ENCODE measurements at places on chromosomes 5 and 9. TPM values are rescaled to one million over a fixed set of nuclear protein-coding genes. Genes with fewer than 3 reads are reported as not detected.

DNA sequence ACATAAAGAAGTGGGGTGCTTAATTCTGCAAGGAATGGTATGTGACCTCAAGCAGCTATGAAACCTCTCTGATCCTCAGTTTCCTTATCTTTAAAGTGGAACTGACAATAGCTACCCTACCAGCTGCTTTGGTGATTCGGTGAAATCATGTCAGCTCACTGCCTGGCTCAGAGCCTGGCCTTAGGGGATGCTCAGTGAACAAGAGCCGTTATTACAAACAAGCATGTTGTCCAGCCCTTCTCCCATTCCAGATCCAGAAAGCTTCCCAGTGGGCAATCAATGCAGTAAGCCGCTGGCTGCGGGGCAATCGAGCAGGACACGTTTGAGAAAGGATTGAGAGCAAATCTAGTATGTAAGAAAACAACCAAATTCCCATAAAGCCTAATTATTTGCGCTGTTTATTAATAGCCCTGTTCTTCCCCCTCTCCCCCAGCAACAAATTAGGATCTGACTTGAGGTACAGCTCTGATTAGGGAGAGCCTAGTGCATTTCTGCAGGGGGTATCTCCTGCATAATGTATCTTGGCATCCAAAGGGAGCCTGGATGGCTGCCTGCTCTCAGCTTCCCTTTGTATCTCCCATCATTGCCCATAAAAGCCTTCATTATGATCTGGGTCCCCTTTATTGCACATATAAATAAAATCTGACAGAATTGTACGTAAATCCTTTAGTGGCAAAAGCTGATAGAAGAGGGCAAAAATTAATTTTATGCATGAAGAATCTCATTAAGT, 371.4 kb downstream of the TMEM232 start:
- DNase-seq: no peak
- no peaks in the 10 kb centered on the region for H3K36me3 ChIP-seq
- H3K27ac ChIP-seq: no peak overlapping the region
- peaks cover 14% of the 10 kb centered on the region for H3K4me1 ChIP-seq

DNA sequence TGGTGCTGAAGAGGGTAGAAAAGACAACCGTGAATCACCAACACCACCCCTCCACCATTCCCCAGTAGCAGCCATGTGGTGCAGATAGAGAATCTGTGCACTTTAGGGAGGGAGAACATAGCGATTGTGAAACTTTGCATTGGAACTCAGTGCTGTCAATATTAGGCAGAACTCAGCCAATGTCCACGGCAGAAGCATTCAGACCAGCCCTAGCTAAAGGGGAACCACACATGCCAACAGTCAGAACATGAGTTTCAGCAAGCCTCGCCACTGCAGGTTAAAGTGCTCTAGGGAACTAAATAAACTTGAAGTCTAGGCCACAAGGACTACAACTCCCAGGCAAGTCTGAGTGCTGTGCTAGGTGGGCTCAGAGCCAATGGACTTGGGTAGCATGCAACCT, 38.5 kb upstream of the DEPDC1B start:
- H3K36me3 ChIP-seq: no peaks in the 10 kb centered on the region
- H3K4me1 ChIP-seq: no peaks in the 10 kb centered on the region
- H3K27me3 ChIP-seq: no peaks in the 10 kb centered on the region
- no peak overlapping the region for H3K27ac ChIP-seq

Gene NKD2
- total RNA-seq: 4.2 TPM

Gene PCDHGB5
- total RNA-seq: 7.8 TPM

- no peak overlapping the region for H3K27ac ChIP-seq
- H3K36me3 ChIP-seq: no peaks in the 10 kb centered on the region
- DNase-seq: no peak
- peaks cover 5% of the 10 kb centered on the region for H3K4me1 ChIP-seq
- H3K4me3 ChIP-seq: no peak overlapping the region
These were observed 131.6 kb upstream of the PTGER4 start for GRCh38 chr5:40547994-40548575.

- DNase-seq: no peak
- no peak overlapping the region for H3K27ac ChIP-seq
- no peaks in the 10 kb centered on the region for H3K4me1 ChIP-seq
- no peaks in the 10 kb centered on the region for H3K27me3 ChIP-seq
- H3K36me3 ChIP-seq: no peaks in the 10 kb centered on the region
- no peak overlapping the region for H3K4me3 ChIP-seq
These were observed 22.9 kb upstream of the DENND1A start for GRCh38 chr9:123952641-123953495.

Gene ABO
- 3.9 TPM for total RNA-seq

Gene ARL14EPL
- total RNA-seq: not detected

DNA sequence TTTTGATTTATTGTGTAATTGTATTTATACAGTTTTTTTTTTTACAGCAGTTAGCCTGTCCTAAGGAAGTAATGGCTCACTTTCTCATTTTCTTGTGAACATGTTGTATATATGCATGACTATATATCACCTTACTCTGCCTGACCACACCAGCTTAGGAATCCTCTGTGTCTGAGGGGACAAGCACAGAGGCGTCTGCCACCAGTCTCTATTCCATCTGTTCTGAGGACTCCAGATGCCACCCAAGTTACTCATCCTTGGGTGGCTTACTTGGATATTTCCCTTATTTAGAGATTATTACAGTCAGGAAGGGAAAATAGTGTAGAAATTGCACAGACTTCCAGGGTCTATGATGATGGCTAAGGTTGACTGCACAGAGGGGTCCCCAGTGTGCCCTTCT, 256.3 kb upstream of the C9orf72 start:
- no peak overlapping the region for H3K27ac ChIP-seq
- no peaks in the 10 kb centered on the region for H3K27me3 ChIP-seq
- no peaks in the 10 kb centered on the region for H3K36me3 ChIP-seq
- H3K4me1 ChIP-seq: no peaks in the 10 kb centered on the region
- no peak overlapping the region for H3K4me3 ChIP-seq

Gene LCN2
- 24.6 TPM for total RNA-seq

GRCh38 chr5:160660132-160660531, 191.9 kb downstream of the ATP10B start:
- no peak overlapping the region for H3K4me3 ChIP-seq
- H3K27me3 ChIP-seq: no peaks in the 10 kb centered on the region
- H3K36me3 ChIP-seq: no peaks in the 10 kb centered on the region
- peaks cover 28% of the 10 kb centered on the region for H3K4me1 ChIP-seq
- DNase-seq: no peak

- H3K27me3 ChIP-seq: no peaks in the 10 kb centered on the region
- H3K4me1 ChIP-seq: no peaks in the 10 kb centered on the region
- no peak for DNase-seq
- H3K4me3 ChIP-seq: no peak overlapping the region
- no peak overlapping the region for H3K27ac ChIP-seq
These were observed 1012.6 kb downstream of the EFNA5 start for GRCh38 chr5:106658150-106658549.

DNA sequence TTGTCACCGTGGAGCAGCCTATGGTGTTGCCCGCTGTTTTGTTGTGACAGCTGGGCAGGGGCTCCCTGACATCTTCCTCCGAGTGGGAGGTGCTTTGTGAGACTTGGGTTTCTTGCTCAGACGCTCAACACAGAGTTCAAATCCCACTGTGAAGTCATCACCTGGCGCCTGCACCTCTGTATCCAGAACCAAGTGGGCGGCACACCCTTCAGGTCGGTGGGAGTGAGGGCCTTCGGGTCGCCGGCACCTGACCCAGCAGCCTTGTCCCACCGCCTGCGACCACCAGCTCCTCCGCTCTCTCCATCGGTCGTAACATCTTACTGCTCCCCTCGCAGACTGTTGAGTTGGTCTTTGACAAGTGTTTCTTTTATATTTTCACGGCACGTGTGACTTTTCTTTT, 37.6 kb upstream of the EXOC3 start:
- no peak for DNase-seq
- H3K27me3 ChIP-seq: no peaks in the 10 kb centered on the region
- H3K36me3 ChIP-seq: no peaks in the 10 kb centered on the region
- H3K4me1 ChIP-seq: peaks cover 2% of the 10 kb centered on the region

DNA sequence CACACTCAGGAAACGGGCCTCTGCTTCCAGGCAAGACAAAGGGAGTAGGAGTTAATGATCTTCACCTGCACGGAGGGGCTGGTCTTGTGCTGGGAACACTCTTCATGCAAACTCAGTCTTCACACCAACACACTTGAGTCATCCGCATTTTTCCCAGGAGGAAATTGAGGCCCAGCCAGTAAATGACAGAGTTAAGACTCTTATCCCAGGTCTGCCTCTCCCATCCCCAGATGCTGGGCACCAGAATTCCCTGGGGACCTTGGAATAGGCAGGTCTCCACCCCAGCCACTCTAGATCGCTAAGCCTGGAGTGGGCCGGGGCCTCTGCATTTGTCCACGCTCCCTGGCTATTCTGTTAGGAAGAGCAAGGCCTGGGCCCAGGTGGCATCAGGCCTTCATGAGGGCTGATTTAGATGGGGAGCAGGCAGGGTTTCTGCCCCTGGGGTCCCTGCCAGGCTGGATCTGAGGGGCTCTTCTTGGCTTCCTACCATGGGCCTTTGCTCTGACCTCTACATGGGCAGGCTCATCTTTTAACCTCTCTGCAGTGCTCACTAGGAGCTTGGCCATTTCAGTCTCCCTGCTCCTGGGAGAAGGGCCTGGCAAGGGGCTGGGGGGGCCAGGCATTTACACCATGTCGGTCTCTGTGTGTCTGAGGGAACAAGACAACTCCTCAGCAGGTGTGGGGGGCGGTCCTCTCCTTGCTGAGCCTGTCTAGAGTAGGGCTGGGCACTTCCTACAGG, 77.3 kb downstream of the AMBP start:
- no peaks in the 10 kb centered on the region for H3K27me3 ChIP-seq
- no peaks in the 10 kb centered on the region for H3K36me3 ChIP-seq
- no peaks in the 10 kb centered on the region for H3K4me1 ChIP-seq
- H3K27ac ChIP-seq: no peak overlapping the region

DNA sequence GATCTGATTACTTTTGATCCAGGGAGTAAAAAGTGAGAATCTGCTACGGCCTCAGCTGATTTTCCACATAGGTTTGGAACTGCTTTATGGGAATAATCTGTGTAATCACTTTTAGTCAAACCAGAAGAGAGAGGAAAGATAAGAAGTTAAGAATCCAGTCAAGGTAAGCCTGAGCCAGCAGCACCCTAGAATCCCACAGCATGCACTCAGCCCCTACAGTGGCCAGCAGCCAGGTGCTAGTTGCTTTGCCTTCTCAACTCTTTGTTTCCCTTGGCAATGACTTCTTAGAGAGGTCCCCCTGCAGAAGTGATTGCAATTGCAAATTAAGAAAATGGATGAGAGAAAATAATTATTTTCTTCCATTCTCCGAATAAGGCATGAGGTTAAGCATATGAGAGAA, 59.7 kb upstream of the TMED7 start:
- H3K27me3 ChIP-seq: no peaks in the 10 kb centered on the region
- H3K4me1 ChIP-seq: no peaks in the 10 kb centered on the region
- no peak overlapping the region for H3K27ac ChIP-seq
- no peaks in the 10 kb centered on the region for H3K36me3 ChIP-seq

GRCh38 chr9:90309809-90310520, 332.7 kb downstream of the DIRAS2 start:
- H3K4me3 ChIP-seq: no peak overlapping the region
- H3K36me3 ChIP-seq: no peaks in the 10 kb centered on the region
- H3K27ac ChIP-seq: no peak overlapping the region

DNA sequence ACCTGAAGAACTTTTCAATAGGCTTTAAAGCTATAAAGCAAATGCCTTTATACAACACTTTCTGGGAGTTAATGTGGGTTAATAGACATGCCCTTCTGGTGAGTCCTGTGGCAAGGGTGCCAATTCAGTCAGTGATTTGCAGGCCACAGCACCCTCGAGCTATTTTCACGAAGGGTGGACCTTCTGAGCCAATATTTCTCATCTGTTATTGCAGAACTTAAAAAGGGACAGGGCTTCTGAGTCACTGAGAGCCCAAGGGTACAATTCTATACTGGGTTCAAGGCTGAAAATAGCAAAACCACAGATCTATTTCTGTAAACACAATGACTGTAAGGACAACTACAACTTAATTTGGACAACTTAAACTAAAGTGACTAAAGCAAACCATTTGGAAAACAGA, 92.8 kb downstream of the GABRG2 start:
- H3K27me3 ChIP-seq: no peaks in the 10 kb centered on the region
- H3K36me3 ChIP-seq: no peaks in the 10 kb centered on the region
- DNase-seq: no peak
- no peak overlapping the region for H3K4me3 ChIP-seq

DNA sequence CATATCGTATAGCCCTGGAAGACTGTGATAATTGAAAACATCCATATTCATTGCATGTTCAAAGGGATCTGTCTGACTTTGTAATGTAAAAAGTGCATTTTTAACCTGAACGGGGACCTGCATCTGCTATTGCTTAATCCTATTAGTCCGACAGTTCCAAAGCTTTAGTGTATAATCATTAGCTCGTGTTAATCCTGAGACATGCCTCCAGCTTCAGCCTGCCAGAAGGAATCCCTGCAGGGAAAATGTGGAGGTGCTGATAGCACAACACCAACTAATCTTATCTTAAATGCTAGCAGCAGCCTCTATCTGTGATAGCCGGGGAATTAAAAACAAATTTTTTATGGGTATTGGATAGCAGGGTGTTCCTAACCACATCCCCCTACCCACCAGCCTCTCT, 495.2 kb downstream of the TLE4 start:
- H3K36me3 ChIP-seq: no peaks in the 10 kb centered on the region
- no peak for DNase-seq
- no peaks in the 10 kb centered on the region for H3K4me1 ChIP-seq
- H3K4me3 ChIP-seq: no peak overlapping the region

Gene OR1Q1
- total RNA-seq: not detected

Gene PTGER4
- 25.9 TPM for total RNA-seq

Gene C8G
- not detected for total RNA-seq

GRCh38 chr5:143653766-143654282, 158.1 kb upstream of the HMHB1 start:
- H3K27ac ChIP-seq: no peak overlapping the region
- no peak for DNase-seq
- H3K36me3 ChIP-seq: no peaks in the 10 kb centered on the region
- no peaks in the 10 kb centered on the region for H3K27me3 ChIP-seq

DNA sequence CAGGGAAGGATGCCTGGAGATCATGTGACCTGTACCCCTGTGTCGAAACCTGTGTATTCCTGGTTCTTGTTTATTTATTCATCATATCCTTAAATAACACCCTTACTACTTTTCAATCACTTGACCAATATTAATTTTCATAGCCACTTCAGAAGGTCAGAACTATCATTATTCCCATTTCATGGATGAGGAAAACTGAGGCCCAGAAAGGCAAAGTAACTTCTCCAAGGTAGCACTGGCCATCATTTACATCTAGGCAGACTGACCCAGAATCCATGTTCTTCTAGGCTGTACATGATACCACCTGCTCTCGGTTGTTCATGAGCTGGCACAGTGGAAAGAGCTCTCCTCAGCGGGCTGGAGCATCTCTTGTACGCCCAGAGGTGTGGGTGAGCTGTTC, 49.4 kb downstream of the KCNIP1 start:
- H3K4me1 ChIP-seq: no peaks in the 10 kb centered on the region
- DNase-seq: no peak
- no peaks in the 10 kb centered on the region for H3K36me3 ChIP-seq
- H3K27me3 ChIP-seq: no peaks in the 10 kb centered on the region
- H3K27ac ChIP-seq: no peak overlapping the region

Gene ELAVL2
- not detected for total RNA-seq

Data from body of pancreas (tissue), 4 donors.